ENCODE measurements at places on chromosomes 11 and 22.

GRCh38 chr11:26891501-26891900 is 102.4 kb upstream of the FIBIN start:
- no peak for DNase-seq

DNA sequence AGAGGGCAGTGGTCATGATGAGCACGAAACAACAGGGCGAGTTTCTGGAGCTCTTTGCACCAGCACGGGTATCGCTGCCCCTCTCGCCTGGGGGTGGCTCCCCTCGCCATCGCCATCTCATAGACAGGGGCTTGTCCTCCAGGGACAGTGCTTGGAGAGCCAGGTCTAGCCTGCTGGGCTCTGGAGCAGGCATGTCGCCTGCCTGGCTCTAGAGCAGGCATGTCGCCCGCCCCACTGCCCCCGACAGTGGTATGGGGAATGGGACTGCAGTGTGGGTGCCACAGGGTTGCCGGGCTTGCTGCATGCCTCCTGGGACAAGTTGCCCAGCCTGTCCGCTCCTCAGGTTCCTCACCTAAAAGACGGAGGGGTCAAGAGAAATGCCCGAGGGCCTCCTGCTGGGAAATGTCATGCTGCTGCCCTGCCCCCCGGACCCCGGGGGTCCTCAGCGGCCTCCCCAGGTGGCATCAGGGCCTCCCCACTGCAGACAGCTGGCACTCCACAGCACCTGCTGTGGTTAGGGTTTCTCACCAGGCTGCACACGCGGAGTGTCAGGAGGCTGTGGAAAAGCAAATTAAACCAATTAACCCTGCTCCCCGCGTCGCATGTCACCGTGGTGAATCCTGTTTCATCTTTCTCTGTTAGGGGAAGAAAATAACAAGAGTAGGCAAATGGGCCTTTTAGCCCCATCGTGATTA is 403.0 kb downstream of the TBC1D22A start:
- DNase-seq, result no peak

- no peak for DNase-seq
Observed at GRCh38 chr22:22027955-22028354, 45.4 kb upstream of the TOP3B start.

GRCh38 chr11:94553938-94554337 is 10.2 kb downstream of the FUT4 start:
- no peak for DNase-seq

GRCh38 chr11:85945788-85946187 is 90.6 kb downstream of the CCDC83 start:
- DNase-seq, result no peak

DNA sequence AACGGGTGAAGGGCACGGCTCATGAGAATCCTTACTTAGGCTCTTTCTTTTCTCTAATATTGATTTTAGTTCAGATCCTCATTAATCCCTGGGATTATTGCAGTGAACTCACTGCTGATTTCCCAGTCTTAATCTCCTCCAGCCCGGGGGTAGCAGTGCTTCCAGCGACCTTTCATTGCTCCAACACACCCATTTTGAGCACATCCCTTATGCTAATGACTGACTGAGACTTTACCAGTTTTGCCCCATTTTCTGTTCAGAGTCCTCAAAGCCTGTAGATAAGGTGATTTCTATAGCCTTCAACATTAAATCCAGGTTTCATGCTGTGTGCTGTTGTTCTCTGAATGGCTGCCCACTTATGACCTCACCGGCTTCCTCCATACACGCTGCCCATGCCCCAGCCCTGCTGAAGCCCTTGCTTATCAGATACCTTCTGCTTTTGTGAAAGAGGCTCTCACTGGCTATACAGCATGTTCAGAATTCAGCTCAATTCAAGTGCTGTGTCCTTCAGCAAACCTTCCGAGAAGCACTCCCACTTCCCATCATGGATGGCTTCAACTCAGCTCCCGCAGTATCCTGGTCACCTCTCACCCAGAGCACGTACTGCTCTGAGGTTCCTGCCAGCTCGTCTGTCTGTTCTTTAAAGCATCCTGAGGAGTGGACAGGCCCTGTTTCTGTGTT is 49.0 kb downstream of the PPFIA1 start:
- DNase-seq, result no peak

DNA sequence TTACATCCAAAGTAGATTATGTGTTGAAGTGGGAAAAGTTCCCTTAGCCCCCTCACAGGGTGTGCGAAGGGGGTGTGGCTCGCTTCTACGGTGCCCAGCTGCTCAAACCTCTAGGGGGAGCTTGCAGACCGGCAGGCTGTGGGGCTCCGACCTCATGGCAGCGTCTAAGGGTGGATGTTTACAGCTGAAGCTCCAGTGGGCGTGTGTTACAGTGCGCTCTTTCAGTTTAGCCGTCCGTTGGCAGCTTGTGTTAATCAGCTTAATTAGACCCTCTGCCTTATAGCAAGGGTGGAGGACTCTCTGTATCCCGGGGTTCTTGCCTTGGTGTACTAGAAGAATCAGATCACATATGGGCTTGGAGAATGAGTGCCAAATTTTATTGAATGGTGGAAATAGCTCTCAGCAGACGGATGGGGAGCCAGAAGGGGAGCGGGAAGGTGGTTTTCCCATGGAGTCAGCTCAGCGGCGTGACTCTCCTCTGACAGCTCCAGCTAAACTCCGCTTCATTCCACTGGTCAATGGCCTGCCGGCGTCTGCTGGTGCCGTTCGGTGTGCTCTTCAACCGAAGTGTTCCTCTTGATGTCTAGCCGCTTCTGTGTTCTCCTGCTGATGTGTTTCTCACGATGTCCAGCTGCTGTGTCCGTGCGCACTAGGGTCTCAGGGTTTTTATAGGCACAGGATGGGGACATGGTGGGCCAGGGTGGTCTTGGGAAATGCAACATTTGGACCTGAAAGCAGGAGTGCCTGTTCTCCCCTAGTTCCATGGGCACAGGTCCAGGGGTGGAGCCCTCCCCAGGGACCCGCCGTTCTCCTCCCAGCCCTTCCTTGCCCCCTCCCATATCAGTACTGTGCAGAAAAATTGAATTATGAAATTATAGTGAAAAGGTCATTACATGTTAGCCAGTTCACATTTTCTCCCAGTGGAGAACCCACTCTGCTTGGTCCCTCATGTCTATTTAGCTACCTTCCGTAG is 28.6 kb upstream of the OR10G7 start:
- no peak for DNase-seq

GRCh38 chr11:56637500-56637899 is 4.7 kb downstream of the OR5AP2 start:
- no peak for DNase-seq

- no peak for DNase-seq
Observed at GRCh38 chr22:39765661-39766060, 127.9 kb downstream of the ENTHD1 start.

GRCh38 chr11:8097926-8098325 is 16.9 kb downstream of the TUB start:
- DNase-seq, result no peak
